ENCODE measurements at places on chromosomes 7 and 10. TPM values are rescaled to one million over a fixed set of nuclear protein-coding genes. Genes with fewer than 3 reads are reported as not detected.

The UCN3 gene
- not detected for total RNA-seq

The NPC1L1 gene
- total RNA-seq: 0.30 TPM

The ERCC6 gene
- total RNA-seq: 20.3 TPM

The EN2 gene
- total RNA-seq: not detected

The POLL gene
- total RNA-seq: 27.8 TPM

The FIGNL1 gene
- total RNA-seq: 4.6 TPM

The ACBD7 gene
- total RNA-seq: 1.5 TPM

The CCSER2 gene
- total RNA-seq: 71.9 TPM

The IL2RA gene
- not detected for total RNA-seq

The MYL7 gene
- total RNA-seq: not detected

The LANCL2 gene
- total RNA-seq: 8.2 TPM

The WDFY4 gene
- total RNA-seq: 16.5 TPM

The GRM3 gene
- not detected for total RNA-seq

The AGR3 gene
- total RNA-seq: not detected

The TBX20 gene
- total RNA-seq: not detected

The PCLO gene
- total RNA-seq: 0.78 TPM

The KDM7A gene
- 19.7 TPM for total RNA-seq

The MPP7 gene
- total RNA-seq: 1.5 TPM

The SPDYE9 gene
- not detected for total RNA-seq

The MYPN gene
- total RNA-seq: not detected

The ADIRF gene
- total RNA-seq: 703 TPM

The CELF2 gene
- total RNA-seq: 123 TPM

The PRRT4 gene
- total RNA-seq: 4.4 TPM

The CYP2C18 gene
- not detected for total RNA-seq

The LRRD1 gene
- 0.44 TPM for total RNA-seq

The BICC1 gene
- total RNA-seq: 28.8 TPM

The GIMAP1 gene
- 7.4 TPM for total RNA-seq

The ARHGAP19 gene
- total RNA-seq: 72.8 TPM

The CHCHD3 gene
- 55.5 TPM for total RNA-seq

The ANK3 gene
- 128 TPM for total RNA-seq
